Sigmoid colon (tissue), 7 donors: ENCODE measurements at places on chromosomes 11 and 22. TPM values are rescaled to one million over a fixed set of nuclear protein-coding genes. Genes with fewer than 3 reads are reported as not detected.

- no peaks in the 10 kb centered on the region for H3K36me3 ChIP-seq
- H3K27me3 ChIP-seq = no peaks in the 10 kb centered on the region
- H3K4me1 ChIP-seq = no peaks in the 10 kb centered on the region
- peak; percentile 27 for DNase-seq
- no peak overlapping the region for H3K4me3 ChIP-seq
- H3K27ac ChIP-seq = no peak overlapping the region
Measured at GRCh38 chr11:69233744-69234570, 60.0 kb upstream of the MYEOV start.

DNA sequence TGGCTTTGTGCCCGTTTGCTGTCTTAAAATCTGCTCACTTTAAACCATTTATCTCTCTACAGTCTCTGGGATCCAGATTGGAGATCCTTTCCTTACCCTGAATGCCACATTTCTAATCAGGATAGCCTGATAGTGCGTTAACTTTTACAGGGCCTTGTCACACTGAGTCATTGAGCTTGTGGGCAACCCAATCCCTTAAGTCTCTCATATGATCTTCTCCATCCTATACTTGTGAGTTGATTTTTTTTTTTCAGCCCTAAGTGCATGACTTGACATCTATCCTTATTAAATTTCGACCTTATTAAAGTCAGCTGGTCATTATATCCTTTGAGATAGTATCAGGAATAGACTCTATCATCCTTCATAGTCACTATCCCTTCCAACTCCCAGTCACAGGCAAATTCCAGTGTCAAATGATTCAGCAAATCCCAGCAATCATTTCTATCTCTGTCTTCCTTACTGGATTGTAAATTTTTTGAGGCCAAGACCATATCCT is 57.7 kb downstream of the TEAD1 start:
- no peaks in the 10 kb centered on the region for H3K27me3 ChIP-seq
- no peak for DNase-seq
- no peaks in the 10 kb centered on the region for H3K4me1 ChIP-seq
- H3K4me3 ChIP-seq = no peak overlapping the region
- no peak overlapping the region for H3K27ac ChIP-seq

GRCh38 chr11:113553235-113553634 is 78.0 kb upstream of the DRD2 start:
- DNase-seq = no peak
- no peaks in the 10 kb centered on the region for H3K27me3 ChIP-seq
- no peak overlapping the region for H3K4me3 ChIP-seq
- no peaks in the 10 kb centered on the region for H3K36me3 ChIP-seq

- H3K27me3 ChIP-seq = no peaks in the 10 kb centered on the region
- H3K36me3 ChIP-seq = no peaks in the 10 kb centered on the region
- no peak overlapping the region for H3K27ac ChIP-seq
- no peak overlapping the region for H3K4me3 ChIP-seq
- H3K4me1 ChIP-seq = no peaks in the 10 kb centered on the region
- no peak for DNase-seq
Measured at GRCh38 chr11:125418396-125418795, 77.7 kb downstream of the FEZ1 start.

DNA sequence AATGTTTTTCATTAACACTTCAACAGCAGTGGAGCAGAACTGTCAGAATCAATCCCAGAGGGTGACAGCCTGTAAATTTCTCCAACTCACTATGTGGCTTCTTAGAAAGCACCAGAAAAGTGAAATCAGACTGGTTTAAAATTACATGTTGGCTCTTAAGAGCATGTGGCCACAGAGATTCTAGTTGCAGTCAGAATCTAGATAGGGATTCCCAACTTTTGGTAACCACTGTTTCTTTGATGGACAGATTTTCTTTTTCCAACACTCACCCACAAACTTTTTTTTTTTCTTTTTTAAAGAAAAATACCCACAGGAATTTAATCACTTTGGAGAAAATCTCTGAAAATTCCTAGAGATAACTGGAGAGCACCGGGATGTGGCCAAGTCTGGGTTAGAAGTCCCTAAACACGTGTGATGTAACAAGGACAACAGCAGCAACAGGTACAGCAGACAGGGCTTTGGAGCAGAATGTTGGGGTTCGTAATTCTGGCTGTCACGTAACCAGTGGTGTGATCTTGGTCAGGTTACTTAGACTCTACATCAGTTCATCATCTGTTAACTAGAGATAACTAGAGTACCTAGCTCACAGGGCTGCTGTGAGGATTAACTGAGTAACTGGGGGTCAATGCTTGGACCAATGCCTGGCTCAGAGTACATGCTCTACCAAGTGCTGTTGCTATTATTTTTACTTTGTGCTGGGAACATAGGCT is 100.1 kb downstream of the NAT10 start:
- H3K4me3 ChIP-seq = no peak overlapping the region
- H3K27ac ChIP-seq = no peak overlapping the region
- H3K4me1 ChIP-seq = no peaks in the 10 kb centered on the region
- no peaks in the 10 kb centered on the region for H3K36me3 ChIP-seq

DNA sequence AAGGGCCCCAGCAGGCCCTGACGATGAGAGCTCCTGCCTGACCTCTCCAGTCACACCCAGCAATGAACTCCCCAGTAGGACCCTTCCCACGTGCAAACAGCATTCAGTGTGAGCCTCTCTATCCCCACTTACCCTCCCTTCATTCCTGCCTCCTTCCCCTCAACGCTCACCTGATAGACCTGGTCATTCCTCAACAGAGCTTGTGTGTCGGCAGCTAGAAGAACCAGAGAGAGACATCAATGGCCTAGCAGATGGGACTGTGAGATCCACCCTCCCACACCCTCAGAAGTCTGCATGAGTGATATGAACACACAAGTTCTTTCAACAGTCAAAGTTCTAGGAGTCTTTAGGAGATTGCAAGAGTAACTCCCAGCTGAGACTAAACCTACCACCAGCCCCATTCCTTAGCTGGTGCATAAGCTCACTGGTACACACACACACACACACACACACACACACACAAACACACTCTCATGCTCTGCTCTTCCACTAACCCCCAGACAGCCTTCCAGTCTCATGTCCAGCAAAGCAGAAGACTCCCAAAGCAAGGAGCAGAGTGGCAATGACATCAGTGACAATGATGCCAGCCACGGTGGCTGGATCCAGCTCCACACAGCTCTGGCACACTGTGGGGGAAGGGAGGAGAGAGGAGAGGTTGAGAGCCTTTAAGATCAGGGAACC is 3.1 kb downstream of the CD3D start:
- no peak overlapping the region for H3K27ac ChIP-seq
- H3K27me3 ChIP-seq = no peaks in the 10 kb centered on the region
- no peak for DNase-seq
- no peaks in the 10 kb centered on the region for H3K4me1 ChIP-seq

GRCh38 chr22:19811811-19812771 is 42.6 kb downstream of the GNB1L start:
- H3K27me3 ChIP-seq = no peaks in the 10 kb centered on the region
- DNase-seq = peak; percentile 55
- H3K4me3 ChIP-seq = no peak overlapping the region
- H3K4me1 ChIP-seq = no peaks in the 10 kb centered on the region
- H3K36me3 ChIP-seq = no peaks in the 10 kb centered on the region

DNA sequence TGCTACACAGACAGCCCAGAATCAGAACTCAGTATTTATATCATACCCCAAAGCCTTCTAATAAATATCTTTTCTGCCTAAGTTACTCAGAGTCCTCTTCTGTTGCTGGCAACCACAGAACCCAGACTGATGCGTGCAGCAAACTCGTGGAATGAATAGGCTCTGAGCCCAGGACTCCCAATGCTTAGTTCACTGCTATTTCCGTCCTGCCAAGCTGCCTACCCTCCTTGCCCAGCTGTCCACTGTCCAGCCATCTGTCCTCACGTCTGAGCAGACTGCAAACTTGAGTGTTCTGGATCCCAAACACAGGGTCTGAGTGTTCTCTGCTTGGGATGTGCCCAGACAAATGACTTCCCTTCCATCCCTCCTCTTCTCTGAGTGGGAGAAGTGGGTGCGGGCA is 19.4 kb downstream of the PTPN5 start:
- H3K36me3 ChIP-seq = no peaks in the 10 kb centered on the region
- no peaks in the 10 kb centered on the region for H3K4me1 ChIP-seq
- DNase-seq = no peak

DNA sequence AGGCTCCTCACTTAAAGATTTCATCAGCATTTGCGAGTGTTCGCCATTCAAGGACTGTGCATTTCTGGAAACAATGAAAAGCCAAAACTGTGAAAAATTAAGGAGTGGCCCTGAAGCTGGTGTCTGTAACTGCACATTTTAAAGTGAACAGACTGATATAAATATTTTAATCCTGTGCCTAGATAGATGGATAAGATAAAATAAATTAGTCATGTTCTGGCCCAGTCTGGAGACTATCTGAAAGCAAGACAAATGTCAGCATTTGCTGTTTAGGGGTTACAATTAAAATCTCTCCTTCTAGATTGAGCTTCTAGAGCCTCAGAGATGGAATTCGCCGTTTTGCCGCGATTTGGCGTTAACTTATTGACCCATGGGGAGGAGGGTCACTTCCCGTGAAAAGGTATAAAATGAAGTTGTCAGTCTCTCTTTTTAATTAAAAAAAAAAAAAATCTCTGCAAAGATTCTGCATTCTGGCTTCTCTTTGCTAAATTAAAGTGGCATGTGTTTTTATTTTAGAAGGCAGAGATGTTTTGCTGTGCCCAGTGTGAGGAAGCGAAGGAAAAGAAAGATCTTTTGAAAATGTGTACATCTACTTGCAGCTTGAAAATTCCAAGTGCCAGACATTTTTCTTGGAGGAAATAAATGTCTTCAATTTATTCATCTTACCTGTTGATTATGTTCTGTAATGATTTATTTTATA is 79.7 kb upstream of the WNT7B start:
- no peaks in the 10 kb centered on the region for H3K27me3 ChIP-seq
- H3K4me1 ChIP-seq = peaks cover 84% of the 10 kb centered on the region
- H3K27ac ChIP-seq = peak overlapping the region; percentile 94
- H3K36me3 ChIP-seq = no peaks in the 10 kb centered on the region
- peak; percentile 58 for DNase-seq
- peak overlapping the region; percentile 10 for H3K4me3 ChIP-seq

DNA sequence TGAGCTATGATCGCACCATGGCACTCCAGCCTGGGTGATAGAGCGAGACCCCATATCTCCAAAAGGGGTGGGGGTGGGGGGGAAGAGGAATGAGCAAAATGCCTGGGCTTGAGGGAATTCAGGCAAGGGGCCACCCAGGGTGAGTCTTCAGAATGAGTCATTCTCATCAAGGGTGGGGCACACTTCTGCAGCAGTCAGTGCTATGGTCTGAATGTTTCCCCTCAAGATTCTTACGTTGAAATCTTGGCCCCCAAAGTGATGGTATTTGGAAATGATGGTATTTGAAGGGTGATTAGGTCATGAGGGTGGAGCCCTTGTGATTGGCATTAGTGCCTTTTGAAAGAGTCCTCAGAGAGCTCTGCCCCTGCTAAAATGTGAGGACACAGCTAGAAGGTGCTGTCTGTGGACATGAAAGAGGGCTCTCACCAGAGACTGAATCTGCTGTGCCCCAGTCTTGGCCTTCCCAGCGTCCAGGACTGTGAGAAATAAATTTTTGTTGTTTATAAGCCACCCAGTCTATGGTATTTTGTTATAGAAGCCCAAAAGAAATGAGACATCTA is 86.4 kb upstream of the THY1 start:
- DNase-seq = no peak
- peaks cover 12% of the 10 kb centered on the region for H3K4me1 ChIP-seq
- H3K27me3 ChIP-seq = peaks cover 2% of the 10 kb centered on the region
- H3K36me3 ChIP-seq = no peaks in the 10 kb centered on the region
- H3K4me3 ChIP-seq = no peak overlapping the region

- peaks cover 28% of the 10 kb centered on the region for H3K27me3 ChIP-seq
- H3K4me3 ChIP-seq = no peak overlapping the region
- H3K36me3 ChIP-seq = no peaks in the 10 kb centered on the region
- H3K4me1 ChIP-seq = peaks cover 43% of the 10 kb centered on the region
- no peak for DNase-seq
Measured at GRCh38 chr11:16603245-16603644, 135.2 kb upstream of the C11orf58 start.

DNA sequence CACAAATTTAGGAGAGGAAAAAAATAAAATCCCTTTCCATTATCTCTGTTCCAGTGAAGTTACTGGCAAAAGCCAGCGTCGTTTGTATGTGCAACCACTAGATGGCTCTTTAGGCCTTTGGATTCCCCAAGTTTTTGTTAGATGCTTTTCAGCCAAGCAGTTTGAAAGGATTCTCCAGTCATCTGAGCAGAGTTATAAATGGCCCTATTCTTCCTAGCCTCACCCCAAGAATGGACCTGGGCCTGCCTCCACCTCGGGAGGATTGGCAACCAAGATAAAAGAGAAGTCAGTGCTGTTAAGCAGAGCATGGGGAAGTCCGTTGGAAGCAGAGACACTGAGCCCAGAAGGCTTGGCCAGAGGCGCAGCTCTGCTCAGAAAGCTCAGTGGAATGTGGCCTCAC is 15.4 kb downstream of the FAM181B start:
- no peaks in the 10 kb centered on the region for H3K27me3 ChIP-seq
- no peaks in the 10 kb centered on the region for H3K36me3 ChIP-seq
- no peaks in the 10 kb centered on the region for H3K4me1 ChIP-seq
- no peak overlapping the region for H3K27ac ChIP-seq

DNA sequence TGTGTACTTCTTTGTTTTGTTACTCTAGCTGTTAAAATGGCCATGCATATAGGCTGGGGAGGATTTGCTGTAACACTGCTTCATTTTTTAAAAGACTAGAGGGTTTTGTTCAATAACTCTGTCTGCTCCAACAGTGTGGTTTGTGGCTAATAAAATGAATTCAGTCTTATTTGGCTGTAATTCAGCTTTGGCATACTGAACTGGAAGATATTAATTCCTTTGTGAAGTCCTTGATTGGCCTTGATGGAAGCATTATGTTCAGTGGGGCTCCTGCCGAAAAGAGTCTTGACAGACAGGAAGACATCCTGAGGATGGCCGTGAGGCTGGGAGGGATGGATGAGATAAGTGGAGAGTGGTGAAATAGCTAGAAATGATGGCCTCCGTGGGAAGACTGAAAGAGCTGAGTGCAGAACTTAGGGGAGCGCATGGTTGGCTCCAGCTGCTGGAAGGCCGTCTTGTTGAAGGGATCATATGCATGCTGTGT is 44.8 kb upstream of the MYO18B start:
- H3K27me3 ChIP-seq = no peaks in the 10 kb centered on the region
- H3K36me3 ChIP-seq = no peaks in the 10 kb centered on the region
- H3K4me3 ChIP-seq = no peak overlapping the region
- H3K27ac ChIP-seq = no peak overlapping the region

DNA sequence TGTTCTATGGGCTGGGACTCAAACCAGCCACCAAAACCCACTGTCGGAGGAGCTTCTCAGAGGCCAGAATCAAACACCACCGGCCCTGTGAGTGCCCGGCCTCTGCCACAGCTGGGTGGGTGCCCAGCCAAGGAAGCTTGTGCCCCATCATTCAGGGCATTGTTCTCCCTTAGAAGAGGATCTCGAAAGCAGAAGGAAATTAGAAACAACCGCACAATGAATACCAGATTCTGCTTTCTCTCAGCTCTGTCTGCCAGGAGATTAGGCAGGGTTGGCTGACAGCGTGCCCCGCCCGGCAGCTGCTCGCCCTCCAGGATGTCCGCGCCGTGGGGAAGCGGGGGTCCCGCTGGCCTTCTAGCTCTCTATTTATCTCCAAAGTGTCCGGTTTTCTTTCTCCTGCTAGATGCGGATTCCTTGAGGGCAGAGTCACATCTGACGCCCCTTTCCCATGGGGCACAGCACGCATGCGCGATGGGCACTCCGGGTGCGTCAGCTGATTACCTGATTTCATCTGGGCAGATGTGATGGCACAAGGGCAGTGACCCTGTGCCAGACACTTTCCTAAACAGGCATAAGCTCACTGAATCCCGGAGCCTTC is 25.5 kb downstream of the SCGB1A1 start:
- no peaks in the 10 kb centered on the region for H3K36me3 ChIP-seq
- peak overlapping the region; percentile 51 for H3K4me3 ChIP-seq
- H3K27me3 ChIP-seq = no peaks in the 10 kb centered on the region
- H3K27ac ChIP-seq = peak overlapping the region; percentile 94
- peaks cover 55% of the 10 kb centered on the region for H3K4me1 ChIP-seq

TRIM49 gene
- total RNA-seq = not detected

MMP12 gene
- not detected for total RNA-seq

CSNK2A3 gene
- total RNA-seq = 1.8 TPM

MMP3 gene
- total RNA-seq = 0.36 TPM

GRM5 gene
- 0.49 TPM for total RNA-seq
